Stimulated activated CD4-positive, alpha-beta T cell treated with anti-CD3 and anti-CD28 coated beads, Interleukin-2, amount 100 ng/mL, for 24 hours (primary cell): ENCODE measurements at places on chromosomes 7 and 10.

DNA sequence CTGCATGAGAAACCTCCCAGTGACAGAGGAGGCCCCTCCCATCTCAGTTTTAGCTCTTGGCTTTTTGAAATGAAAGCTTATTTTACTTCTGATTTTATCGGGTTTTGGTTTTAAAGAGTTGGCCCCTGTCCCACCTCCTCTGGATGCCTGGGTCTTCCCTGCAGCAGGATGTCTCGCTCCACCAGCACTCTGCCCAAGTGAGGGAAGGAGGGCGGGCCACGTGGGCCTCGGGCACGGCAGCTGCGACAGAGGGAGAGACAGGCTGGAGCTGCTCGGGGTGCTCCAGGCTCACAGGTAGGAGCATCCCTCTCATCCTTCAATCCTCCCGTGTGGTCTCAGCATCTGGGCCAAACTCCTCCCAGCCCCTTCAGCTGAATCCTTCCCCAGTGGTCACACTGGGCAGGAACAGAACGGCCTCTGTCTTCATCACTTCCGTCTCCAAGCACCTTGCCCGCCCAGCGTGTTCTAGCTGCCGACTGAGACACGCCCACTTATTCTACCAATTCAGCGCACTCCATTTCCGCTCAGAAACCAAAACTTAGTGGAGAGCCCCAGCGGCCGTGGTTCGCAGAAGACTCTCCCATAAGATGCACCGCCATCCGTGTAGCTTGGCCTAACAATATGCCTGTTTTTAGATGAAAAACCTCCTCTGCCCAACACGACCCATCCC lies 222.9 kb downstream of the GLRX3 start:
- no peak for DNase-seq

DNA sequence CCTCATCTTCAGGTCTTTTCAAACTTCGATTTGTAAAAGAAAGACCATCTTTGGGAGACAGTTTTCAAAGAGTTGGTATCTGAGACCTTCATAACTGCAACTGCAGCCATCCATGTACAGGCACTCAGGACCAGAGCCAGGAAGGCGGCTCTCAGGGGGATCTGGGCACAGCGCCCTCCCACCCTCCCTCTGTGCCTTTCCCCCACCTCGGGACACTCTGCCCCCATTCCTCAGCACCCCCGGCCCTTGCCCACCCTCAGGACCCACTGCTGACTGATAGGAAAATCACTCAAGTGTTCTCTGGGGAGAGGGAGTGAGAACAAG lies 143.6 kb downstream of the CUBN start:
- DNase-seq = no peak

GRCh38 chr7:37342688-37343471 lies 105.8 kb downstream of the ELMO1 start:
- peak; percentile 75 for DNase-seq

DNA sequence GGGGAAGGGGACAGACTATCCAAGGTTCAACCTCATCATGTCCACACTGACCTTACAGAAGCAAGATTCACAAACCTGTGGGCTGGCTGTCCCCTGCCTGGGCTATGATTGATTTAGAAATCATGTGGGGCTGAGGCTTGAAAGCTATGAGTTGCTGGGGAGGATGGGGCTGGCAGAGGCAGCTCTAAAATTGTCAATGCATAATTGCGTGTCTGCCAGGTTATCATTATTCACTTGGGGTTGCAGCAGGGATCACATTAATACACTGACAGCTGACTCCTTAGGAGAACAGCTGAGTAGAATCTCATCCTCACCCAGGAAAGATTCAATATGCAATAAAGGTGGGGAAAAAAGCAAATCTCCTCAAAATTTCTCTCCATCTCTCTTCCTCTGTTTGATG lies 866.3 kb downstream of the CCSER2 start:
- no peak for DNase-seq

DNA sequence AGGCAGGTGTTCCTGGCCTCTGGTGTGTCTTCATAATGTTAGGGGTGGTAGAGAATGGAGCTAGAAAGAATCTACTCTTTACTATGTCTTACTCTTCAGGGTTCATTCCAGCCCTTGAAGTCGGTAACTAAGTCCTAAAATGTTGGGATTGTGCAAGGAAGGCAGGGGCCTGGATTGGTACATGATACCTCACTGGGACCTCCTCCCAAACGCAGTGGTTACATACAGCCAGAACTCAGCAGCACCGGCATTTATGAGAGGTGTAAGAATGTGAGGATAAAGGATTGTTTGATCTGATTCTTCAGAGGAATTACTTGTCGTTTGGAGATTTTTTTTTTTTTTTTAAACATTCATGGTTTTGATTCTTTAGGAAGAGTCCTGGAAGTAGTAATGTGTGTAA lies 6.9 kb downstream of the COMTD1 start:
- no peak for DNase-seq

DNA sequence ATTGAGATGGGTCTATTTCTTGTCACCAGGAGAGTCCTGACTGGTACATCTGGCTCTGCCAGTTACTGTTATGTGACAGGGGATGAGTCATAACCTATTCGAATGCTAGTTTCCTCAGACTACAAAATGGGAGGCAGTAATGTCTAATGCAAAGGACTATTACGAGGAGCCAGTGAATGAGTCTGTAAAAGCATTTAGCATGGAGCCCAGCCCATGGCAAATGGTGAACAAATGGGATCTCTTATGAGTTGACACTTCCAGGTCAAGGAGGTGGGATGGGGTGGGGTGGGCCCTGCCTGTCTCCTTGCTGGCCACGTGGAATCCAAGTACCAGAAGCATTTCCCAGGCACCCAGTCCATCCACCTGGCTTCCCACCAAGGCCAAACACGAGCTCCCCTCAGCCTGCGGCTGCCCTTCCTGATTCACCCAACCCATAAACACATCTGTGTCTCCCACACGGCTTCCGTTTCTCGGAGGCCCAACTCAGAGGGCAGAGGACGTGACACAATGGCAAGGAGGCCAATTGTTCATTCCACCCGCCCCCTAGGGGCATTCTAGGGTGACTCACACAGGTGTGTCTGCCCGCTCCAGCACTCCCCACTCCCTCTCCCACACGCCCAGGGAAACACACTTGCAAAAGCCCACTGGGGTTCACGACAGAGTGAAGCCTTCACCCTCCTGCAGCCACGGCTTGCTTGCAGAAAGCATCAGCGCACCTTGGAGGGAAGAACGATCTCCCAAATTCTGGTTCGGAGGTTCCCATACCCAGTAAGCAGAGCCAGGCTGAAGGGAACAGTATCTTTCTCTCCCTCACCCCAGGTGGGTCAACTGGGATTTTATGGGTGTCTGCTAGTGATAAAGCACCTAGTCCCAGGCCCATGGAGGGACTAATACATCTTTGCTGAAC lies 109.8 kb downstream of the SH3PXD2A start:
- peak; percentile 67 for DNase-seq

DNA sequence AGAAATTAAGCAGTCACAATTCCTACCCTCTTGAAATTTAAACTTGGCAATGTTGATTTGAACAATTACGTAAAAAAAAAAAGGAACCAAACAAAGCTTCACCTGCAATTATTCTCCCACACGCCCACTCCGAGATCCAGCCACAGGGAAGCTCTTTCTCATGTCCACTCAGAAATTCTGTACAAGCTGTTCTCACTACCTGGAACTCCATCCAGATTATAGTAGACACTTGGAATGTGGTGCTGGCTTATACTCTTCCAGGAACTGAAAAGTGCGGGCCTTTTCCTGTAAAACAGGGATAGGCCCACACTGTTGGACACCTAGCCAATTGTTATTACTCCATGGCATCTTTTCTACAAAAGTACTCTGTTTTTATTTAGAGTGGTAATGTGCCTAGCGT lies 20.3 kb upstream of the TOMM7 start:
- no peak for DNase-seq

- no peak for DNase-seq
Observed at GRCh38 chr7:79741684-79742083, 288.2 kb upstream of the MAGI2 start.
